Fibroblast of lung (primary cell): ENCODE measurements at places on chromosomes 2 and 18. TPM values are rescaled to one million over a fixed set of nuclear protein-coding genes. Genes with fewer than 3 reads are reported as not detected.
A peak's percentile ranks its signal among the peaks of the same experiment; 100 is the strongest.

- no peaks in the 10 kb centered on the region for H3K36me3 ChIP-seq
- no peaks in the 10 kb centered on the region for H3K4me1 ChIP-seq
- no peaks in the 10 kb centered on the region for H3K27me3 ChIP-seq
- H3K27ac ChIP-seq: no peak overlapping the region
Measured at GRCh38 chr2:75076088-75076487, 117.6 kb downstream of the POLE4 start.

Gene OTOS
- not detected in 2 replicates for polyA plus RNA-seq

GRCh38 chr2:20917719-20918572 lies 95.0 kb upstream of the LDAH start:
- H3K27me3 ChIP-seq: no peaks in the 10 kb centered on the region
- H3K4me1 ChIP-seq: peaks cover 7% of the 10 kb centered on the region
- no peaks in the 10 kb centered on the region for H3K36me3 ChIP-seq
- peak; percentile 14 for DNase-seq
- no peak overlapping the region for H3K4me3 ChIP-seq

DNA sequence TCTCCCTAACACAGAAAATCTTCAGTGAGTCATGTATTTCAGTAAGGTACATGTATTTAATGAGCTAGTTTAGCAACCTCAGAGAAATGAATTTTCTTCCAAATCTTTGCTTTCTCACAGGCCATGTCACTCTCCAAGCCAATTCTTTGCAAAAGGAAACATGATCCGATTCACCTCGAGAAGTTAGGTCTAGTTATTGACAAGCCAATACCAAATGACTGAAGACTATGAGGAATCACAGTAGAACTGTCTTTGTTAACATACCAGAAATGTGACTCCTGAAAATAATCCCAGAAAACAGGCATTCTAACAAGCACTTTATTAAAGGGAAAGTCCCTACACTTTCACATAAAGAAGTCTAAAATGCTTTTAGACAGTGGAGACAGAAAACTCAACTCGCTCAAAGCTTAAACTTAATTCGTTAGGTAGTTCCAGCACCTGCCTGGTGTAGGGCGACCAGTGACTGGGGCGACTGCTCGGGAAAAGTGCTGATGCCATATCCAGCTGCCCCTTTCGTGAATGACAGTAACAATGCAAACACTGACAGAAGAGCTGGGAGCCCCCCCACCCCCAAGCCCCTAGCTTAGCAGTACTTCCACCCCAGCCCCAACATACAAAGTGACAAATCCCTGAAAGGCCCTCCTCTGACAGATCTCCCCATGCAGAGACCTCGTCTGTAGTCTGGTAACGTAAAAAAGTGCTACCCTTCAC lies 1.8 kb downstream of the MEMO1 start:
- H3K27ac ChIP-seq: peak overlapping the region; percentile 76
- peaks cover 7% of the 10 kb centered on the region for H3K4me1 ChIP-seq

Gene BCL2
- polyA plus RNA-seq: 1.4 and 1.5 TPM in 2 replicates

- H3K4me1 ChIP-seq: no peaks in the 10 kb centered on the region
- no peak overlapping the region for H3K4me3 ChIP-seq
- DNase-seq: no peak
- H3K27me3 ChIP-seq: no peaks in the 10 kb centered on the region
- no peaks in the 10 kb centered on the region for H3K36me3 ChIP-seq
- H3K27ac ChIP-seq: no peak overlapping the region
Measured at GRCh38 chr18:74479486-74480148, 16.5 kb upstream of the CNDP2 start.

GRCh38 chr2:216066230-216066629 lies 15.4 kb downstream of the PECR start:
- no peaks in the 10 kb centered on the region for H3K27me3 ChIP-seq
- no peak overlapping the region for H3K4me3 ChIP-seq
- no peaks in the 10 kb centered on the region for H3K36me3 ChIP-seq
- no peak overlapping the region for H3K27ac ChIP-seq
- H3K4me1 ChIP-seq: no peaks in the 10 kb centered on the region

Gene PROM2
- 0.05 and 0.09 TPM in 2 replicates for polyA plus RNA-seq

GRCh38 chr2:60756097-60757087 lies at the start of gene PAPOLG:
TSS of gene PAPOLG (plus strand) at chr2:60756268. CDS start at chr2:60756479, 211 bp downstream.
- H3K27me3 ChIP-seq: no peaks in the 10 kb centered on the region
- DNase-seq: peak; percentile 87
- H3K4me1 ChIP-seq: no peaks in the 10 kb centered on the region
- H3K4me3 ChIP-seq: peak within 1 kb of the TSS; percentile 68
- peaks cover 2% of the 10 kb centered on the region for H3K36me3 ChIP-seq

Gene COL5A2
- 93.1 and 353 TPM in 2 replicates for polyA plus RNA-seq

Gene CFC1
- polyA plus RNA-seq: not detected in 2 replicates

- no peaks in the 10 kb centered on the region for H3K27me3 ChIP-seq
- H3K4me3 ChIP-seq: no peak overlapping the region
Measured at GRCh38 chr2:100482741-100483140, 12.5 kb downstream of the NMS start.

- H3K36me3 ChIP-seq: no peaks in the 10 kb centered on the region
- H3K27ac ChIP-seq: no peak overlapping the region
- H3K4me1 ChIP-seq: no peaks in the 10 kb centered on the region
- no peak for DNase-seq
Measured at GRCh38 chr18:3440341-3440740, 9.6 kb upstream of the TGIF1 start.

DNA sequence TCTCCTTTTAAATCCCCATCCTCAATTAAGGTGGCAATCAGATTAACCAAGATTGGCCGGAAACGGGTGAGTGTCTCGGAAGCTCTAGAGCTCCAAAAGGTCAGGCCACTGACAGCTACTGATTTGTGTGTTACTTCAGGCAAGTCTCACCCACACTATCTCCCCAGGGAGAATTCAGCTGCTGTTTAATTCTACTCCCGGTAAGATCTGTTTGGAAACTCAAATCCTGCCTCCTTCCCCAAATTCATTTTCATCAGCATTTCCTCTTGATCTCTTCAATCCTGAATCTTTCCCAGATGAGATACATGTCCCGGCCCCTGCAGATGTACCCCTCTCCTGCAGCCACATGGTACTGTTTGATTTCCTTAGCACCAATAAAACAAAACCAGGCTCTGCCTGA lies 34.9 kb downstream of the EFR3B start:
- peaks cover 7% of the 10 kb centered on the region for H3K27me3 ChIP-seq
- H3K36me3 ChIP-seq: no peaks in the 10 kb centered on the region
- H3K27ac ChIP-seq: no peak overlapping the region
- H3K4me1 ChIP-seq: peaks cover 4% of the 10 kb centered on the region
- no peak for DNase-seq
- H3K4me3 ChIP-seq: no peak overlapping the region

- H3K36me3 ChIP-seq: no peaks in the 10 kb centered on the region
- no peak overlapping the region for H3K4me3 ChIP-seq
- H3K27ac ChIP-seq: no peak overlapping the region
Measured at GRCh38 chr2:230899786-230900185, 25.3 kb downstream of the GPR55 start.

Gene ZC3H8
- polyA plus RNA-seq: 2.8 and 3.3 TPM in 2 replicates

DNA sequence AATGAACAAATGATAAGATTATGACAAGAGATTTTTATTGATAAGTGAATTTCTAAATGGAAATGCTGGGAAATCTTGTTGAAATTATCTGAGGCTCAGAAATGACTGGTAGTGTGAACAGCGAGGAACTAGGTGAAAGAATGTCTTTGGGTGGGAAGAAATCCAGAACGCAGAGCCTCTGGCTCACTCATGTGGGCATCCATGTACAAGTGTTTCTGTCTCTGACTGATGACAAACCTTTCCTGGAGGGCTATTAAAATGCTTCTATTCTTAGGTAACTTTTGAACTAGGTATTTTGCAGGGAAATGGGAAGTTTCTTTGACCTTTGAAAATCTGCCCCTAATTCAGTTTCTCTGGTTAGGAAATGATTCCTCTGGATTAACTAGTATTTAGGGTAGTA lies 598.6 kb downstream of the SLC4A3 start:
- H3K27ac ChIP-seq: no peak overlapping the region
- H3K27me3 ChIP-seq: no peaks in the 10 kb centered on the region
- H3K4me3 ChIP-seq: no peak overlapping the region
- DNase-seq: no peak
- H3K4me1 ChIP-seq: peaks cover 25% of the 10 kb centered on the region

DNA sequence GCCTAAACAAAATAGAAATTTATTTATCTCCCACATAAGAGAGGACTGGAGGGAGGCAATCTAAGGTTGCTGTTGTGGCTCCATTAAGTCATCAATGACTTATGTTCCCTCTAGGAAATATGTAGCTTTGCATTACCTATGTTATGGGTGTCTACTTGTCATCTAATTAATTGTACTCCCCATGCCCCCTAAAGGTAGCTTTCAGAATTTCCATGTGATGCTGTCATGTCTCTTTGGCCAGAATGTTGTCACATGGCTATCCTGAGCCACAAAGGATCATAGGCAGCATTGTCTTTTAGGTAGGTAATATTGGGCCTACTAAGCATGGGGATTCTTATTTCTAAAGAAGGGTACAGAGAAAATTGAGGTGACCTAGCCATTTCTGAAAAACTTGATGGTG lies 935.6 kb upstream of the FANCL start:
- no peak overlapping the region for H3K4me3 ChIP-seq
- H3K36me3 ChIP-seq: no peaks in the 10 kb centered on the region
- H3K4me1 ChIP-seq: no peaks in the 10 kb centered on the region
- H3K27me3 ChIP-seq: no peaks in the 10 kb centered on the region

- peak overlapping the region; percentile 86 for H3K27ac ChIP-seq
- DNase-seq: peak; percentile 61
- H3K36me3 ChIP-seq: no peaks in the 10 kb centered on the region
- H3K4me1 ChIP-seq: peaks cover 7% of the 10 kb centered on the region
- H3K4me3 ChIP-seq: peak overlapping the region; percentile 48
Measured at GRCh38 chr2:133241224-133241571, 327.1 kb downstream of the NCKAP5 start.

- H3K36me3 ChIP-seq: no peaks in the 10 kb centered on the region
- no peaks in the 10 kb centered on the region for H3K27me3 ChIP-seq
- no peaks in the 10 kb centered on the region for H3K4me1 ChIP-seq
- H3K4me3 ChIP-seq: no peak overlapping the region
- no peak overlapping the region for H3K27ac ChIP-seq
Measured at GRCh38 chr2:66173645-66174044, 261.3 kb upstream of the MEIS1 start.

DNA sequence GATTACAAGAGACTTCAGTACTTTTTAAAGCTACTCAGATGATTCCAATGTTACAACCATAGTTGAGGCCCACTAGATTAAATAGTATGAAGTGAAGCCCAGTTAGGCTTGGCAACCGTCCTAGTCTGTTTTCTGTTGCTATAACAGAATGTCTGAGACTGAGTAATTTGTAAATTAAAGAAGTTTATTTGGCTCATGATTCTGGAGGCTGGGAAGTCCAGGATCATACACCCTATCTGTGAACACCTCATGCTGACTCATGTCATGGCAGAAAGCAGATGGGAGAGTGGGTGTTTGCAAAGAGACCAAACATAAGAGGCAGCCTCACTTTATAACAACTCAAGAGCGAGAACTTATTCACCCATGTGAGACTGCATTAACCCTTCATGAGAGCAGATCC lies 63.1 kb downstream of the CCDC150 start:
- H3K4me3 ChIP-seq: no peak overlapping the region
- H3K36me3 ChIP-seq: no peaks in the 10 kb centered on the region
- no peak overlapping the region for H3K27ac ChIP-seq
- no peaks in the 10 kb centered on the region for H3K27me3 ChIP-seq
- H3K4me1 ChIP-seq: no peaks in the 10 kb centered on the region
- DNase-seq: peak; percentile 67

Gene BZW1
- 296 and 325 TPM in 2 replicates for polyA plus RNA-seq

GRCh38 chr18:26468931-26469340 lies 79.4 kb downstream of the KCTD1 start:
- DNase-seq: no peak
- H3K4me1 ChIP-seq: no peaks in the 10 kb centered on the region
- no peaks in the 10 kb centered on the region for H3K36me3 ChIP-seq
- no peak overlapping the region for H3K4me3 ChIP-seq
- no peak overlapping the region for H3K27ac ChIP-seq
- no peaks in the 10 kb centered on the region for H3K27me3 ChIP-seq

- no peak overlapping the region for H3K27ac ChIP-seq
- H3K4me1 ChIP-seq: no peaks in the 10 kb centered on the region
- no peak for DNase-seq
- H3K36me3 ChIP-seq: no peaks in the 10 kb centered on the region
- H3K4me3 ChIP-seq: no peak overlapping the region
Measured at GRCh38 chr18:79062806-79063205, 6.4 kb upstream of the ATP9B start.

Gene SERPINB11
- not detected in 2 replicates for polyA plus RNA-seq

GRCh38 chr18:42072407-42072806 lies 117.4 kb downstream of the PIK3C3 start:
- H3K36me3 ChIP-seq: no peaks in the 10 kb centered on the region
- H3K27ac ChIP-seq: no peak overlapping the region
- H3K4me3 ChIP-seq: no peak overlapping the region
- no peaks in the 10 kb centered on the region for H3K4me1 ChIP-seq

Gene ONECUT2
- polyA plus RNA-seq: under 0.01 and 0.01 TPM in 2 replicates

DNA sequence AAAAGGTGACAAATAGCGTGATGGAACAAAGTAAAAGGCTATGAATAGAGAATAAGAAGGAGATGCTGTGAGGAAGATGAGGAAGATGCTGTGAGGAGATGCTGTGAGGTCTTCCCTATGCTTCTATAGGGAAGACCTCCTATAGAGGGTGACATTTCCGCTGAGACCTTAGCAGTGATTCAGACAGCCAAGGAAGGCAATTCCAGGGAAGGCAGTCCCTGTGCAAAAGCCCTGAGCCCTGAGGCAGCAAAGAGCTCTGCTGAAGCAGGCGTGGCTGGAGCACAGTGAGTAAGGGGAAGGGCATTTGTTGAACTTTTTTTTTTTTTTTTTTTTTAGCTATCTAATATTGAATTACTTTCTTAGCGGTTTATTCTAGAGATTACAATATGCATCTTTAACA lies 142.7 kb upstream of the FOSL2 start:
- H3K27me3 ChIP-seq: no peaks in the 10 kb centered on the region
- no peak overlapping the region for H3K4me3 ChIP-seq
- H3K4me1 ChIP-seq: no peaks in the 10 kb centered on the region
- H3K36me3 ChIP-seq: no peaks in the 10 kb centered on the region
- no peak overlapping the region for H3K27ac ChIP-seq

GRCh38 chr2:191983591-191983990 lies 136.7 kb upstream of the CAVIN2 start:
- no peak overlapping the region for H3K27ac ChIP-seq
- DNase-seq: no peak
- H3K36me3 ChIP-seq: no peaks in the 10 kb centered on the region
- H3K27me3 ChIP-seq: no peaks in the 10 kb centered on the region
- no peaks in the 10 kb centered on the region for H3K4me1 ChIP-seq
- H3K4me3 ChIP-seq: no peak overlapping the region

Gene ABHD1
- polyA plus RNA-seq: 0.08 and 0.10 TPM in 2 replicates

- H3K27ac ChIP-seq: no peak overlapping the region
- no peak overlapping the region for H3K4me3 ChIP-seq
- peaks cover 4% of the 10 kb centered on the region for H3K4me1 ChIP-seq
- H3K36me3 ChIP-seq: peaks cover 2% of the 10 kb centered on the region
- DNase-seq: no peak
- no peaks in the 10 kb centered on the region for H3K27me3 ChIP-seq
Measured at GRCh38 chr2:46564811-46565241, 85.5 kb downstream of the TMEM247 start.

Gene CTDP1
- polyA plus RNA-seq: 6.4 and 8.0 TPM in 2 replicates

Gene HOXD8
- polyA plus RNA-seq: 0.05 TPM in 1 of 2 replicates, not detected in the other

- H3K27me3 ChIP-seq: no peaks in the 10 kb centered on the region
- H3K4me3 ChIP-seq: no peak overlapping the region
- H3K36me3 ChIP-seq: no peaks in the 10 kb centered on the region
Measured at GRCh38 chr2:70039366-70039765, 47.9 kb upstream of the PCBP1 start.

Gene KLHL29
- polyA plus RNA-seq: 4.2 and 7.1 TPM in 2 replicates

GRCh38 chr2:43230351-43230885 lies 4.0 kb upstream of the ZFP36L2 start:
- no peak overlapping the region for H3K4me3 ChIP-seq
- DNase-seq: no peak
- H3K36me3 ChIP-seq: no peaks in the 10 kb centered on the region

Gene GPAT2
- polyA plus RNA-seq: 1.1 and 3.5 TPM in 2 replicates

- H3K4me1 ChIP-seq: no peaks in the 10 kb centered on the region
- H3K27me3 ChIP-seq: no peaks in the 10 kb centered on the region
- no peak overlapping the region for H3K4me3 ChIP-seq
- H3K36me3 ChIP-seq: no peaks in the 10 kb centered on the region
Measured at GRCh38 chr2:122163617-122164016, 408.2 kb downstream of the TSN start.
